ENCODE measurements at places on chromosomes 1 and 21. TPM values are rescaled to one million over a fixed set of nuclear protein-coding genes. Genes with fewer than 3 reads are reported as not detected.

GRCh38 chr1:48761411-48761810, 15.3 kb downstream of the BEND5 start:
- no peaks in the 10 kb centered on the region for H3K27me3 ChIP-seq
- H3K27ac ChIP-seq, result no peak overlapping the region
- no peak overlapping the region for H3K4me3 ChIP-seq
- H3K36me3 ChIP-seq, result no peaks in the 10 kb centered on the region
- peaks cover 7% of the 10 kb centered on the region for H3K4me1 ChIP-seq

The RIPK4 gene
- total RNA-seq, result 2.8 TPM

DNA sequence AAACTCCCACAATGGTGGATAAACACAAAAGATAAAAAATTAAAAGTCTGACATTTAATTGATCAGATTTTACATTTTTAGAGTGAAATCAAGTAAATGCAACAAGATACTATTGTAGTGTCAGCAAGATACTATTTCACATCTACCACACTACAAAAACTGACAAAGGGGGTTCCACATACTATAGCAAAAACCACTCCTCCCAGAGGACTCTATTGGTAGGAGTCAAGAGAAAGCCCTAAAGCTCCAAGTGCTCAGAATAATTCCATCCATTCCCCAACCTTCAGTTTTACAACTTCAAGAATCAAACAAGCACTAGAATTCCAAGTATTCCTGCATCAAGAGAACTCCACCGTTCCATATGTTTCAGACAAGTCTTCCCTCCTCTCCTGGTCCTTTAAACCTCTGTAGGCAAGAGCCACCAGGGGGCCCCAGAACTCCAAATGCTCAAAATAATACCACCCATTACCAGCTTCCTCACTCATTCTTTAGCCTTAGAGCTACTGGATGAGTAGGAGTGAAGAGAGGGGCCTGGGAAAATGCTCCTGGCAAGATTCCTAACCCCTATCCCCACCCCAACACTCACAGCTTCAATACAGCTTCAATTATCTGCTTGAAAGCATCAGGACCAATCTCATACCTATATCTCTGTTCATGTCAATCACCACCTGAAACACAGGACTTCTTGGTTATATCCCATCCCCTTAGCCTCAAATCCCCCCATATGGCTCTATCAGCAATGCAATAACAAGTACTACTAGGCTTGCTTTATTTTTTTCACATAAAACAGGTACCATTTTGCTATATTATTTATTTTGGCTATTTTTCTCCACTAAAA, 9.9 kb downstream of the TOR1AIP2 start:
- H3K36me3 ChIP-seq, result no peaks in the 10 kb centered on the region
- no peak overlapping the region for H3K4me3 ChIP-seq

DNA sequence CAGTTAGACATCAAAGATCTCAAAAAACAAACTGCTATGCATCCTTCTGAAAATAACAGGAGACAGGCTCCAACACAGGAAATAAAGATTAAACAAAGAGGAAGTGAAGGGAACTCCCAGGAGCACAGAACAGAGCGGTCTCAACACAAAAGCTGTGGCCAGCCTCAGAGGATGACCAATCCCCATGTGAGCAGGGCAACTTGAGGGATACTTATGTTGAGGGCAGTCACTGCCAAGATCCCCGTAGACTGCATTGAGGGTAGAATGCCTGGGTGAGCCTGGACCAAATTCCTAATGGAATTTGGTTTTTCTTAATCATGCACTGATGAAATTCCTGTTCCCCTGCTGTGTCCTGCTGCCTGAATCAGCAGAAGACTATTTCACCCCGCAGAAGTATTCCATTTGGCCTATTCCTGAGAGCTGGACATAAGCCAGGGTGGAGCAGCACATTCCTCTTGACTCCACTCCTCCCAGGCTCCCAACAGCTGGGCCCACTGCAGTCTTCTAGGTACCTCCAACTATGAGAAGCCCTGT, 49.0 kb downstream of the JAK1 start:
- no peaks in the 10 kb centered on the region for H3K36me3 ChIP-seq
- no peak for DNase-seq
- no peak overlapping the region for H3K4me3 ChIP-seq
- H3K27me3 ChIP-seq, result no peaks in the 10 kb centered on the region
- no peak overlapping the region for H3K27ac ChIP-seq
- H3K4me1 ChIP-seq, result peaks cover 18% of the 10 kb centered on the region

Measured in ovary (tissue), 10 donors.